Prostate gland (tissue), 2 donors: ENCODE measurements at places on chromosomes 3 and 15.
A peak's percentile ranks its signal among the peaks of the same experiment; 100 is the strongest.

DNA sequence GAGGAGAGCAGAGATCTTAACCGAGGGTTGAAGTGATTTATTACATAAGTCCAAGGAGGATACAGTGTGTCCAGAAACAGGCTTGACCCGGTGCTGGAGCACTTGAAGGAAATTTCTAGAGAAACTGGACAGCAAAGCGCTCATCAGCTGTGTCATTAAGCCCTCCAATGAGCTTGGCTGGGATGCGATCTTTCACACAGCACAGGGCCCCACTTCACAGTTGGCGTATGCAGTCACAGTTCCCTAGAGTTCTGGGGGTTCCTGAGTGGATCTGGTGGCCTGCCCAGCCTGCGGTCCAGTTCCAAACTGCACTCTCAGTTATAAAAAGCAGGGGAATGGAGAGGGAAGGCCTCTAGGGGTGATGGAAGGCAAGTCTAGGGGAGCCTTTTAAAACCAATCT, 13.6 kb downstream of the ST8SIA2 start:
- no peak overlapping the region for H3K27ac ChIP-seq
- H3K27me3 ChIP-seq: no peaks in the 10 kb centered on the region
- no peak overlapping the region for H3K4me3 ChIP-seq
- H3K4me1 ChIP-seq: no peaks in the 10 kb centered on the region

DNA sequence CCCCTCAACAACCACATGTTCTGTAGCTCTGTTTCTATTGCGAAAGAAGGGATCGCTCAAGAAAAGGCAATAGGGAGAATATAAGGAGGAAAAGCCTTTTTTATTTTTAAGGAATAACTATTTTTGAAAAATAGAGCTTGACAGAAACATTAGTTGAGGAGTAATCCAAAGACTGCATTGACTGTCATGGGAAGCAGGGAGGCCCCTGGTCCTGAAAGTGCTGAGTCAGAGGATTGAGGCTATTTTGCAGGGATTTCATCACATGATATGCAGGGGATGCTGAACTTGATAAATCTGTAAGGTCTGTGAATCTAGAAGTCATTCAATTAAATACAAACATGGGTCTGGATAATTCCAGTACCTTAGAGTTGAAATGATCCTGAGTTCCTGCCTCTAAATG, 92.0 kb downstream of the MTHFS start:
- H3K27ac ChIP-seq: no peak overlapping the region
- no peaks in the 10 kb centered on the region for H3K27me3 ChIP-seq
- H3K36me3 ChIP-seq: no peaks in the 10 kb centered on the region

- H3K27me3 ChIP-seq: peaks cover 19% of the 10 kb centered on the region
- no peak for DNase-seq
- H3K4me1 ChIP-seq: no peaks in the 10 kb centered on the region
- H3K36me3 ChIP-seq: no peaks in the 10 kb centered on the region
- H3K4me3 ChIP-seq: no peak overlapping the region
These were observed 2.8 kb upstream of the SST start for GRCh38 chr3:187673012-187673411.

DNA sequence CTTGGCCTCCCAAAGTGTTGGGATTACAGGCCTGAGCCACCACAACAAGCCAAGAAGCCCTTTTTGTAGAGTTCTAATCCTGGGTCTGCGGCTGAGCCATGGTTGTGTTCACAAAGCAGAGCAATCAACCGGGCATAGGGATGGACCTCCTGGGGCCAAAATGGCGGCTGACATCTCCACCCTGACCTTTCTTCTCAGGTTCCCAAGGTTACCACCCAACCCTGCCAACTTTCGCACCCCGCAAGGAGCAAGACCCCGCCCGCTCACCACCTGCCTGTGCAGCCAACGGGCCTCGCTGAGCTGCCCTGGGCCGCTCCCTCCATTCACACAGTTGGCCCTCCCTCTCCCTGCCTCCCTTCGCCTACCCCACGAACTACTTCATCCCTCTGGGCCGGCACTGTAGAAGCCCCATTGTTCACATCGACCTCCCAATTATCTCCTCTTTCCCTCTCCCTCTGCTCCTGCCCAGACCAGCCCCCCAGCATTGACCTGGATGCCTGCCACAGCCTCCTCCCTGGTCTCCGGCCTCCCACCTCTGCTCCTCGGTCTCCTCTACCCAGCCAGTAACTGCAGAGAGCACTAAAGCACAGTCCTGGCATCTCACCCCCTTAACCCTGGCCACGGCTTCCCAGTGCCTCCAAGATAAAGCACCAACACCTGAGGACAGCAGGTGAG, 62.0 kb upstream of the TFRC start:
- no peak overlapping the region for H3K27ac ChIP-seq
- H3K4me1 ChIP-seq: peaks cover 3% of the 10 kb centered on the region
- DNase-seq: no peak
- no peak overlapping the region for H3K4me3 ChIP-seq
- no peaks in the 10 kb centered on the region for H3K36me3 ChIP-seq

DNA sequence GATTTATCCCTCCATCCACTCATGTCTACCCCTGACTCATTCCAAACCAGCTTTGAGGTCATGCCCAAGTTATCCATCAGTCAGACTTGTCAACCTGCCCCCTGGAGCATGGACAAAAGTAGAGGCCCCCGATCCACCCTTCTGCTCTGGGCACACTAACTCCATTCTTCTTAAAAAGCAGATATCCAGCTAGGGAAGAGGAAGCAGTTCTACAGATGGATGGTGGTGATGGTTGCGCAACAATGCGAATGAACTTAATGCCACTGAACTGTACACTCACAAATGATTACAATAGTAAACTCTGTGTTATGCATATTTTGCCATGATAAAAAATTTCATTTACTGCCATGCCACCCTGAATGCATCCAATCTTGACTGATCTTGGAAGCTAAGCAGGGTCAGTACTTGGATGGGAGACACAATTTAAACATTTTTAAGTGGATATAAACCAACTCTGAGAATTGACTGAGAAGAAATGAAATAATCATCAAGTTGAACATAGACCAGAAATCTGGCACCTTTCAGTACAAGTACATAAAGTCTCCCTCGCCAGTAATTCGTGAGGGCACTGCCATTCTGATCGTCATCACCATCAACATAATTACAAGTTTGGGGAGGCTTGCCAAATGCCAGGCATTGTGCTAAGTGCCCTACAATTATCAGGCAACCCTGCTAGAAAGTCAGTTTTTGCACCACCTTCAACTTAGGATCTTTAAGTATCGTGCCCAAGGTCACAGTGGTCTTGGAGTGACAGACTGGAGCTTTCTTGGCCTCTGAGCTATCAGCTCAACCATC, 124.8 kb downstream of the ATP10A start:
- H3K36me3 ChIP-seq: no peaks in the 10 kb centered on the region
- H3K27me3 ChIP-seq: no peaks in the 10 kb centered on the region
- H3K4me1 ChIP-seq: no peaks in the 10 kb centered on the region
- no peak for DNase-seq
- H3K4me3 ChIP-seq: no peak overlapping the region

- peaks cover 9% of the 10 kb centered on the region for H3K36me3 ChIP-seq
- H3K27me3 ChIP-seq: no peaks in the 10 kb centered on the region
- DNase-seq: no peak
- no peak overlapping the region for H3K4me3 ChIP-seq
- H3K4me1 ChIP-seq: no peaks in the 10 kb centered on the region
- H3K27ac ChIP-seq: no peak overlapping the region
These were observed 1.0 kb upstream of the JAGN1 start for GRCh38 chr3:9889405-9889804.

DNA sequence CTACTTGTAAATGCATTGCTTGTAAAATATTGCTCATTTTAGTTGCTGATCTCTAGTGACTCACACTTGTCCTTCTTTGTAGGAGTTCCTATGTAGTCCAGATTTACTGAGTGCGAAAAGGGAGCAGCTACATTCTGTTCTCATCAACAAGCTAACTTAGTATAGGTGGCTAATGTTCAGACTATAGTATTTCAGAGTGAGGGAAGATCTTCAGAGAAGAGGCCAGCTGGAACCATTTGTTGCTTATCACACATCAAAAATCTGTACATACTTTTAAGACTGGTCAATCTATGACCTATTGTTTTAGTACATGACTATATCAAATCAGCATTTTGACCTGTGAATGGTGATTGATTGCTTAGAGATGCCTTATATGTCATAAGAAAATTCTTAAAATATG, 71.3 kb upstream of the THSD4 start:
- no peak overlapping the region for H3K27ac ChIP-seq
- DNase-seq: no peak
- no peak overlapping the region for H3K4me3 ChIP-seq
- no peaks in the 10 kb centered on the region for H3K27me3 ChIP-seq
- H3K36me3 ChIP-seq: no peaks in the 10 kb centered on the region

DNA sequence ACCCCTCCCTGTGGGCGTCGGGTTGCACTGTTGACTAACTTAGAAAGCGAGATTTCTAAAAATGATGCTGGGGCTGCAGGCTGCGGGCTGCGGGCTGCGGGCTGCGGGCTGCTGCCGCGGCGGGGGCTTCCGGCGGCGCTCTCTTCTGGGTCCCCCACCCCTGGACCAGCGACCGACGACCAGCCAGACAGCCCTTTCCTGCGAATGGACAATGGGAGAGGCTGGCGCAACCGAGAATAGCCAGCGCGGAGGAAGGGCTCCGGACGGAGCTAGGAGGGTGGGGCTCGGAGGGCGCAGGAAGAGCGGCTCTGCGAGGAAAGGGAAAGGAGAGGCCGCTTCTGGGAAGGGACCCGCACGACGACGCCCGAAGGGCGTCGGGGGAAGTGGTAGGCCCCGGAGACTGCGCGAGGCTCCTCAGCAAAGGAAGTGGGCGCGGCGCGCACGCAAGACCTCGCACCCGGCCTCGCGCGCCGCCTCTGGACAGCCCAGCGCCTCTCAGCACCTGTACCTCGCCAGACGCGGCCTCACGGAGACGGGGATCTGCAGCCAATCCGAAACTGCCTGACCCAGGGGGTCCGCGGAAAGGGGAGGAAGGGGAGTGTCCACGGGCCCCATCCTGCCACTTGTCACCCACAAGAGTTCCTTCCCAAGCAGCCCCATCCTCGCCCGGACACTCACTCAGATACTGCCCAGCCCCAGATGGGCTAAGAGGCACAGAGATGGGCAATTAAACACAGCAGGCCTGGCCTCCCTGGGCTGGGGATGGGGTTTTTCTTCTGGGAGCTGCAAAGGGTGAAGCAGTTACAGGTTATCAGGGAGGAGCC, 70.7 kb downstream of the SLC12A8 start:
- peak overlapping the region; percentile 26 for H3K4me3 ChIP-seq
- peak; percentile 14 for DNase-seq
- peaks cover 4% of the 10 kb centered on the region for H3K4me1 ChIP-seq
- H3K36me3 ChIP-seq: no peaks in the 10 kb centered on the region

DNA sequence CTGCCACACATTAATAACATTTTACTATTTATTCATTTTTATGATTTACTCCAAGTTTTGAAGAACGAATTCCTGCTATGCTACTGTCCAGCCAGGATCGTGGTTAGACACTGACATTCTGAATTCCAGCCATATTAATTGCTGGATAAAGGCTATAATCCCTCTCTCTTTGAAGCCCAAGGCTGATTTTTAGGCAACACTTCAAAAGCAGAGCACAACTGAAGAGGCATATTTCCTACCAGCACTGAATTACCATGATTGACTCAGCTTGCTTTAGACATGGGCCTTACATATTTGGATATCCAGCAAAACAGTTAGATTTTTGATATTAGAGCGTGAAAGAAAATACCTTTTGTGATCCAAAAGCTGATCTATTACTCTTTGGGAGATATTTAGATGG, 205.0 kb downstream of the ZIC1 start:
- H3K27me3 ChIP-seq: no peaks in the 10 kb centered on the region
- H3K27ac ChIP-seq: no peak overlapping the region
- no peak overlapping the region for H3K4me3 ChIP-seq
- H3K36me3 ChIP-seq: no peaks in the 10 kb centered on the region

DNA sequence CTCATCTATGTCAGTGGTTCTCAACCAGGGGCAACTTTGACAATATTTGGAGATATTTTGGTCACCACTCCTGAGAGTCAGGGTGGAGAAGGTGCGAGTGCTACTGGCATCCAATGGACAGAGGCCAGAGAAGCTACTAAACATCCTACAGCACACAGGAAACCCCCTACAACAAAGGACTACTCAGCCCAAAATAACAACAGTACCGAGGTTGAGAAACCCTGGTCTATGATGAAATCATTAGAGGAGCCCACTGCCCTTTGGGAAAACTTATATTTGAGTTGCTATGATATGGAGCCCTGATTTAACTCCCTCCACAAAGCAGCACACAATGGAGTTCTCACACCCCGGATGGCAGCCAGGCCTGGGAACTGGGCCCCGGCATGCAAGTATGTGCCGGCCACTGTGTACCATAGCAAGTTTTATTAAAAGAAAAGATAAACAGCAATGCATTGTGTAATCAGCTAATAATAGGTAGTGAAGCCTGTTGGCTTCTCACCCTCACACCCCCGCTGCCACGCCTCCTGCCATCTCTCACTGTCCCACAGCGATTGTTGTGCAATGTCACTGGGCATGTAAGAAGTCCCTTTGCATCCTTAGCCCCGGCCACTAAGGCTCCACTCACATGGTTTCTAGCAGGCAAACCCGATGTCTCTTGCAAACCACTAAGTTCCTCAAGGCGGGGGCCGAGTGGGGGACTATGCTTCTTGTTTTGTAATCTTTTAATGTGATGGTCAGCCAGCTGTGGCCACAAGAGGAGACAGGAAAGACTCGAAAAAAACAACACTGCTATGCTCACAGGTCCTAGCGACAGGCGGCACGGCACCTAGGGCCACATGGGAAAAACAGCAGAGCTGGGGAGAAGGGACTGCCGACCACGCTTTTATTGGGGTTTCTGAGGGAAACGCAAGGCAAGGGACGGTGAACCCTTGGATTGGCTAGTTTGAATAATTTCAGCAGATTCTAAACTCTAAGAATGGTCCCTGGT, 110.0 kb downstream of the AQP9 start:
- H3K4me3 ChIP-seq: no peak overlapping the region
- no peaks in the 10 kb centered on the region for H3K27me3 ChIP-seq
- H3K27ac ChIP-seq: peak overlapping the region; percentile 75
- H3K4me1 ChIP-seq: peaks cover 6% of the 10 kb centered on the region
- no peaks in the 10 kb centered on the region for H3K36me3 ChIP-seq
- DNase-seq: peak; percentile 93

DNA sequence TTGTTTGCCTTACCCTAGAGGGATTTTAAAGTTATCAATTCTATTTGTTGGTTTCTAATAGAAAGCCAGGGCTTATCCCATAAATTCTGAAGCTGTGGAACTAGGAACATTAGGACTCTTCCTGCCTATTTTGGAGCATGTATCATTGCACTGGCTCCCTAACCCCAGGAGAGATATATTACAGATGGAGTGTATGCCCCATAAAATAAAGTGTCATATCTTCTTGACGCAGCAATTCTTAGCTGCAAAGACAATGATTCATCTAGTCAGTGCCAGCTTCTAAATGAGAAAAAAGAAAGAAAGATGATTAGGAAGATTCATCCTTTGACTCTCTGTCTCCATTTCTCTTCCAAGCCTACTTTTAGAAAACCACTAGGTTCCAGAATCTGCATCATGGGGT, 74.8 kb upstream of the MAGI1 start:
- no peaks in the 10 kb centered on the region for H3K27me3 ChIP-seq
- no peaks in the 10 kb centered on the region for H3K4me1 ChIP-seq
- no peak overlapping the region for H3K4me3 ChIP-seq
- no peaks in the 10 kb centered on the region for H3K36me3 ChIP-seq
- no peak overlapping the region for H3K27ac ChIP-seq

DNA sequence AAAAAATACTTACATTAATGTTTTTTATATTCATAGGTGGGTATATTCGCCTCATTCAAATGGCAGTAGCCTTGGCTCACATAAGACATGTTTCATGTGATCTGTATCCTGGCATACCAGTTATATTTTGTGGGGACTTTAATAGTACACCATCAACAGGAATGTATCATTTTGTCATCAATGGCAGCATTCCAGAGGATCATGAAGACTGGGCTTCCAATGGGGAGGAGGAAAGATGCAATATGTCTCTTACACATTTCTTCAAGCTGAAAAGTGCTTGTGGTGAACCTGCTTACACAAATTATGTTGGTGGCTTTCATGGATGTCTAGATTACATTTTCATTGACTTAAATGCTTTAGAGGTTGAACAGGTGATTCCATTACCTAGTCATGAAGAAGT, 3.5 kb downstream of the PDE12 start:
- no peak overlapping the region for H3K4me3 ChIP-seq
- H3K27me3 ChIP-seq: no peaks in the 10 kb centered on the region
- H3K4me1 ChIP-seq: peaks cover 17% of the 10 kb centered on the region
